Cardiac muscle cell (in vitro differentiated cells and primary cell): ENCODE measurements at places on chromosomes 6 and 20. TPM values are rescaled to one million over a fixed set of nuclear protein-coding genes. Genes with fewer than 3 reads are reported as not detected.

GRCh38 chr6:135906972-135907465, 55.5 kb downstream of the PDE7B start:
- DNase-seq: no peak

TREM2 gene
- not detected in 2 replicates for polyA plus RNA-seq

GRCh38 chr20:61966492-61967244, 99.0 kb downstream of the TAF4 start:
- no peak for DNase-seq

CDH4 gene
- 0.43 and 2.4 TPM in 2 replicates for polyA plus RNA-seq

OR2B3 gene
- not detected in 2 replicates for polyA plus RNA-seq

DNA sequence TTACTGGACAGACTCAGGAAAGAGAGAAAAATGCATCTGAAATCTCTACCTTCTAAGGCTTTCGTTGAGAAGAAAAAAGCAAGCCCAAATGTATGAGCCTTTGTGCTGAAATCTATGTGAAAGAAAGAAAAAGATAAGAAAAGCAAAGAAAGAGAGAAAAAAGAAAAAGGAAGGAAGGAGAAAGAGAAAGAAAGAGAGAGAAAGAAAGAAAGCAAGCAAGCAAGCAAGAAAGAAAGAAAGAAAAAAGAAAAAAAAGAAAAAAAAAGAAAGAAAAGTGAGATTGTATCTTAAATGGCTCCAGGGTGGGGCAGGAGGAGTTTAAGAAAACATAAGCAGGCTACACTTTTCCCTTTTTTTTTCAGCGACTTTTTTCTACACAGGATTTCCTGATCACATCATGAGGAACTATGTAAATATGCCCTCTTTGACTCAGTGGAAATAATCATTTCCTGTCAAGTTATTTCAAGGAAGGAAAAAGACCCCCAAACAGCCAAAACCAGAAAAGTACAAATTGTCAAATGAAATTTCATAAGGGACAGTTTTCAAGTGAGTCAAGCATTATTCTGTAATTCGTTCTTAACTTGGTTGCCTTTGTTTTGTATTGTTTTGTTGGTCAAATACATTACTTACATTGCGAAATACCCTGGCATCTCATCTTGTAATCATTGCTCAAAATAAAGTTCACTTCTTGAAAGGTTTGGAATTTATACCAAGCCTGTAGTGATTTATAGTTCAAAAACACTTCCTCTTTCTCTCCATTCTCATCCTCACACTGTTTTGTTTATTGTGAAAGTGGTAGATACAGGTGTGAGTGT, 79.5 kb upstream of the RNF217 start:
- no peak for DNase-seq

TDRD6 gene
- 0.10 and 0.12 TPM in 2 replicates for polyA plus RNA-seq

C6orf141 gene
- polyA plus RNA-seq: 0.67 and 0.98 TPM in 2 replicates

CCDC170 gene
- not detected in 2 replicates for polyA plus RNA-seq

LCA5 gene
- 4.3 and 6.6 TPM in 2 replicates for polyA plus RNA-seq

DNA sequence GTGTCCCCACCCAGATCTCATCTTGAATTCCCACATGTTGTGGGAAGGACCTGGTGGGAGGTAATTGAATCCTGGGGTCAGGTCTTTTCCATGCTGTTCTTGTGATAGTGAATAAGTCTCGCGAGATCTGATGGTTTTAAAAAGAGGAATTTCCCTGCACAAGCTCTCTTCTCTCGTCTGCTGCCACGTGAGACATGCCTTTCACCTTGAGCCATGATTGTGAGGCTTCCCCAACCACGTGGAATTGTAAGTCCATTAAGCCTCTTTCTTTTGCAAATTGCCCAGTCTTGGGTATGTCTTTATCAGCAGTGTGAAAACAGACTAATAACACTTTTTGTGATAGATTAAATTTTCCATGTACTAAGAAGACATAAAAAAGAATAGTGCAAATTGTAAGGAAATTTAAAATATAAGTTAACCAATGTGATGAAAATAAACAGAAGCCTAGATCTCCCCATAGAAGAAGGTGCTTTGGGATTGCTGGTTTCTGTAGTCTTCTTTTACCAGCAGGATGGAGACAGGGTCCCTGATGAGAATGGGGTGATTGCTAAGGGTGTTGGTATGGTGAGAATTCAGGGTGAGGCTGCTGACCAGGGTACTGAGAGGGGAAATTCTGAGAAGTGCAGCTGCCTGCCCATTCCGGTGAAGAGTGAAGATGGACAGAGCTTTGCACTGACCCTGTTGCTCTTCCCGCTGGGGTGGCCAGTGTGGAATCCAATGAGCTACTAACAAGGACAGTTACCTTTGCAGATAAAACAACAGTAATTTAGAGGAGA, 50.7 kb downstream of the BMP2 start:
- DNase-seq: peak; percentile 24

ZNFX1 gene
- polyA plus RNA-seq: 5.0 and 6.2 TPM in 2 replicates

DNA sequence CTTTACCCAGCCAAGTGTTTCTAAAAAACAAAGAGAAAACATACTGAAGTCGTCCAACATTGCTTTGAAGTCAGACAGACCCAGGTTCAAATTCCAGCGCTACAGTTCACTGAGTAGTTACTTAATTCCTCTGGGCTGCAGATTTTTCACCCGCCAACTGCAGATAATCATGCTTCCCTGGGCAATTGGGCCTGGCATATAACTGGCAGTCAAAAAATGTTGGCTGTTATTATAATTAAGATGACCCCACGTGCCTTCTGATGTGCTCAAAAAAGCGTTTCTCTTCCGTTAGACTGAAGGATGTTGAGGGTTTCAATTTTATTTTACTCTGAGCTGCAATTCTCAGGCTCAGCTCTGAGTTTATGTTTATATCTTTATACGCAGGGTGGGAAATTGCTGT, 156.1 kb upstream of the CITED2 start:
- DNase-seq: no peak

DNA sequence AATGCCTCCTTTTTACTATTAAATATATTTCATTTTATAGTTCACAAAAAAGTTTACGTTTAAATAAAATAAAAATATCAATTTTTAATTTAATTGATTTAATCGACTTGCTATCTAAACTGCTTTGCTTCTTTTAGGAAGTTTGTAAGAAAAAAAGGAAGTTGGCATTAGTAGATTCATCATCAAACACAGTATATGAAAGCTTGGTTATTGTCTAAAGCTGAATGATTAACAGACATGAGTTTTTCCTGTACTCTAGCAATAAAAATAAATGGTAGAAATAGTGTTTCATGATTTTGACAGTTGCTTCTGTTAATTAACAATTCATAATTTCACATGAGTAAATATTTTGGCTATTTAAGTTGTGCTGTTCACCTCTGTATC, 1285.5 kb upstream of the GJE1 start:
- DNase-seq: no peak

DNA sequence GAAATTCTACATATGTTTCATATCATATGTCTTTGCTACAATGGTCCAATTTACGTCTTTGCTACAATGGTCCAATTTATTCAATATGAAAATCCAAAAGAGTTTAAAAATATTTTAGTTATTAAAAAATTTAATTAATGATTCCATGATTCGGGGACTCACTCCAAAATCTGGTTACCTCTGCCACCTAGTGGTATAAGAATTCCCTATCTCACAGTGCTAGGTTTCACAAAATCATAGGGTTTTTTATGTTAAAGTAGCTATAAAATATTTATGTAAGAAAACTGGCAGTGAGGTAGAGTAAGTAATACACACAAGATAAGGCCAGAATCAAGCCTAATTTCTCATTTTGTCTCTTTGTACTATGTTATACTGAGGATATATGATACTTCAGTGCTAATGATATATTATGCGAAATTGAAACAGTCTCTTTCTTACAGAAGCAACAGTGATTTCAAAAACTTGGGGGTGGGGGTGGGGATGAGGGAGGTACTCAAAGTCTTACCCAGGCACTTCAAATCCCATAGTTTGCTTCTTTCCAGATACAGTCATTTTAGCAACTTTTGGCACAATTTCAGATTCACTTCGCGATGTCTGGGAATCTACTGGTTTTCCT, 52.3 kb downstream of the HBS1L start:
- DNase-seq: peak; percentile 23

- DNase-seq: no peak
These were observed 117.8 kb upstream of the NXT1 start for GRCh38 chr20:23232679-23233308.

GRCh38 chr6:37323580-37323979, 30.2 kb upstream of the RNF8 start:
- DNase-seq: no peak

DNA sequence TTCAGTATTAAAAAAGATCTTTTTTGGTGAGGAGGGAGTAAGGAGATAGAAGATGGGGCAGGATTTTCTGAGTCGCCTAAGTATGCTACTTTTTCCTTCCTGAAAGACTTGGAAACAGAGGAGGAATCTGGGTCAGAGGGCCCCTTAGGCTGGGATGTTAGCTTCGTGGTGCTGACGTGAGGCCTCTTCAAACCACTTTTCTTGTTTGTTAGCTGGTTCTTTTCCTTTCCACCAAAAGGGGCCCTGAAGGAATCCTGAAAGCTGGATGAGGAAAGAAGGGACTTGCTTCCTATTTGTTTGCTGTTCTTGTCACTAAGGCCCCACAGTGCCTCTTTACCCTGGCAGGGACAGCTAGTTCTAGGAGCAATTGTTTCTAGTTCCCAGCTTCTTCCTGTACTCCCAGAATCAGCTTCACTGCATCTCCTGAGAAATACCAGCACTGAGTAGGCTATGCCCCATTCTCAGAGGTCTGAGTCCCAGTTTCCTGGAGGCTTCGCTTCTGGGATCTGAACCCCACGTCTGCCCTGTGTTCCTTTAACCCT, 2.2 kb upstream of the IL20RA start:
- no peak for DNase-seq

- peak; percentile 65 for DNase-seq
These were observed 213.7 kb upstream of the CITED2 start for GRCh38 chr6:139588076-139588639.

DNA sequence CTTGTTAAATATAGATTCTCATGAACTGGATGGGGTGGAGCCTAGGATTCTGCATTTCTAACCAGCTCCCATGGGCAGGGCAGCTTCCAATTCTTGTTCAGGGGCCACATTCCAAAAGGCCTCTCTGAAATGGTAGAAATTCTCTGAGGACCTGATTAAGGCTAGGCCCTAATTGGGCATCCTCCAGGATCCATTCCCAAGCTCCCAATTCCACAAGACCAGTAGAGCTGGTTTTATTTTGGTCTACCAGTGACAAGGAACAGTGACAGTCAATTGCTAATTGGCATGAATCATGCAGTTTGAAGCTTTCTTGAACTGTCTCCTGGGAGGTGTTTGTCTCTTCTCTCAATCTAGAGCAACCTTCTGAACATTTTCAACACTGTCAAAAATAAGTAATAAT, 3.0 kb downstream of the THBD start:
- DNase-seq: no peak

- DNase-seq: no peak
These were observed 25.5 kb downstream of the BANF2 start for GRCh38 chr20:17725094-17725835.

DNA sequence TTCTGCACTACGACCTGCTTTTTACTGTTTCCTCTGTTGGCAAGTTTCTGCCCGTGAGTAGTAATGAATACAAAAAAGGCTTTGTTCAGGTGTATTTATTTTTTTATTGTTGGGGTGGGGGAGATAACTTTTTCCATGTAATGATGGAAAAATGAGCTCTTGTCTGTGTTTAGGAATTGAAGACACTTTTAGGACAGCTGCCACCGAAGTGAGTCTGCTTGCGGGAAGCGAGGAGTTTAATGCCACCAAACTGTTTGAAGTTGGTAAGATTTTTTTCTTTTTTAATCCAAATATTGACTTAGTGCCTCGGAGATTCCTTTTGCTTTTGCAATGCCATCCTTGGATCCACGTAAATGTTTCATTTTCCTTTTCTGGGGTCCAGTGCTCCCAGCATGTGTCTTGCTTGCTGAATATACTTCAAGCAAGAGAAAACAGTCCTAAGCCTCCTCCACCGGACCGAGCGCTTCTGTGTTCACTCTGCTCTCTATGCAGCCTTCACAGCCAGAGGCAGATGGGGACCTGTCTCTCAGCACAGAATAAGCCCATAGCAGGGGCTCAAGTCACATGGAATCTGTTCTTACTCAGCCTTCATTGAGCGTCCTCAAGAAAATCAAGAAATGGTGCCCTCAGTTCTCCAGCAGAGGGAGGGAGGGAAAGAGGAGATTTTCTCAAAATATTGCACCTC, 71.3 kb downstream of the ISM1 start:
- DNase-seq: no peak

DNA sequence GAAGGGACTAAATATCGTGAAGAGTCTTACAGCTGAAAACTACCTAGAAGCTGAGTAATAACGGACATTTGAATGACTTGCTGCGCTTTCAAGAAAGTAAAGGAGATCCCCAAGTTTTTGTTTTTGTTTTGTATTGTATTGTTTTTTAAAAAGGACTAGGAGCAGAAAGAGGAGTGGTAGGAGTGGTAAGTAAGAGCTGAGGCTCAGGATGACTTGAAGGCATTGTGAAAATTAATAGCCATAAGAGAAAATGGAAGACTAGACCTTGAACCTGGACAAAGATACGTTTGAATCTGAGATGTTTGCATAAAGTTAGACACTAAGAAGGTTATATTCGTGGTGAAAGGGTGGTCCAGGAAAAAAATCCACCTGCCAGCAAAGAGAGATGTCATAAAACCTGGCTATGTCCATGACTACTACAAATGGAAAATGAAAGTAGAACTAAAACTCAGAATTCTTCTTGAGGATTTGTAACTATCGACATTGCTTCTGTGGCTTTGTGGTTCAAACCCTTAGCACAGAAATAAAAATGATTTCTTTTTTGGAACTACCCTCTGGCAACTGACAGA, 824.8 kb upstream of the FLRT3 start:
- no peak for DNase-seq

- DNase-seq: no peak
These were observed 54.8 kb upstream of the FAM83C start for GRCh38 chr20:35347011-35347410.

OVOL2 gene
- polyA plus RNA-seq: not detected in 2 replicates

CRISP3 gene
- polyA plus RNA-seq: not detected in 2 replicates

GPLD1 gene
- 0.39 and 3.6 TPM in 2 replicates for polyA plus RNA-seq

DLK2 gene
- 4.6 and 5.0 TPM in 2 replicates for polyA plus RNA-seq
